NCI-H748 treated with DMSO at 0.1 percent for 48 hours (cell line): ENCODE measurements at places on chromosomes 1 and 21.

DNA sequence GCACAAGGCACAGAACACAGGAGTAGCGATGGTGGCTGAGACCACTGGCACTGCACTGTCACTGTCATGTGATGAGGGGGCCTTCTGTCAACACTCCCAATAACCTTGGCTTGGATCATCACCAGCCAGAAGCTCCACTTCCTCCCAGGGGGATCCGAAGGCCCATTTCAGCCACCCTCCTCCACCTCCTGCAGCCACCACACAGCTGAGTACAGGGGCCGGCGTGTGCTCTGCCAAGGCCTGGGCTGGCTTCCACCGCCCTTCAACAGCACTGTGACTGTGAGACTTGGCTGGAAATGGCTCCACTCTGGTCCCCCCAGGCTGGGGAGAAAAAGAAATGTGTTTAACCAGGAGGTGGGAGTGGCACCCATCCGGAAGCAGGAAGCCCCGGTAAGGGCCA is 9.9 kb upstream of the NADK start:
- no peak for DNase-seq

- DNase-seq, result no peak
Observed at GRCh38 chr1:177596485-177596884, 373.4 kb downstream of the SEC16B start.

DNA sequence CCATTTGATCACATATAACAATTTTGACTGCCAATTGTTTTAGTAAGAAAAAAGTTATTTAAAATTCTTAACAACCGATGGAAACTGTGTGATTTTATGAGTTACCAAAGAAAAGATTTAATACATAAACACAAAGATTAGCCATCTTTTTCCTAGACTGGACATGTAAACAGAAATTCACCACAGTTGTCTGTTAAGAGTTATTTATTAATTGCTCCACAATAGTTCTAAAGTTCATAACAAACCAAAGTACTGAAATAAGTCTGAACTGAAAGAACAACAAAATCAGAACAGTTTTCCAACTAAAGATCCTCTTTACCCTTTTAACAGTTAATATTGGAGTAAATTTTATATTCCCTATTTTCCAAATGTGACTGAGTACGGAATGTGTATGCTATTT is 8.6 kb downstream of the ZNF281 start:
- no peak for DNase-seq

- DNase-seq, result no peak
Observed at GRCh38 chr1:42851960-42852607, 5.7 kb downstream of the ZNF691 start.

DNA sequence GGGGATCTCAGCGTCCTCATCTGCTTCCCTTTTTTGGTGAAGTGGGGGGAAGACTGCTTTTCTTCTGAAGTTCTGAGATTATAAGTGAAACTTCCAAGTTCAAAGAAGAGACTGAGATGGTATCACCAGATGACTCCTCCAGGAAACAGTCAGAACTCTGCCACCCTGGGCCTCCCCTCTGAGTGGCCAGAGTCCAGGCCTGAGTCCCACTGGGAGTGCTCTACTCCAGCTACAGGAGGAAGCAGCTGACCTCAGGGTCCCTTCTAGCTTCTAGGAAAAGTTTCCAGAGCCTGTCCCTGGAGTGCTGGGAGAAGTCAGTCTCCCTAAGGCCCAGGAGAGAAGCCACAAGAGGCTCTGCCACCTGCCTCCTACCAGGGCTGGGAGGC is 104.7 kb downstream of the CASZ1 start:
- no peak for DNase-seq

DNA sequence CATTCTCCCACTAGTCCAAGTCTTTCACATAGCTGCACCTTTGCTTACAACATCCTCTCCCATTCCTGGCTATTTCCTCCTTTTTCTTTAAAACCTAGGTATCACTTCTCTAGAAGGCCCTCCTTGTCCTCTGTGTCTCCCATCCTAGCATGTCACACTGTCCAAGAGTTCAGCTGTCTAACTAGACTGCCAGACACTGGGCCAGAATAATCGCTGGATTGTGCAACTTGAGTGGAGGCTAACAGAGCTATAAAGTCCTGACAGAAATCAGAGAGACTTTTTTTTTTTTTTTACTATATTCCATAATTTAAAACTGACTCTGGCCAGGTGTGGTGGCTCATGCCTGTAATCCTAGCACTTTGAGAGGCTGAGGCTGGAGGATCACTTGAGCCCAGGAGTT is 4.2 kb upstream of the ANGPTL7 start:
- DNase-seq, result no peak

DNA sequence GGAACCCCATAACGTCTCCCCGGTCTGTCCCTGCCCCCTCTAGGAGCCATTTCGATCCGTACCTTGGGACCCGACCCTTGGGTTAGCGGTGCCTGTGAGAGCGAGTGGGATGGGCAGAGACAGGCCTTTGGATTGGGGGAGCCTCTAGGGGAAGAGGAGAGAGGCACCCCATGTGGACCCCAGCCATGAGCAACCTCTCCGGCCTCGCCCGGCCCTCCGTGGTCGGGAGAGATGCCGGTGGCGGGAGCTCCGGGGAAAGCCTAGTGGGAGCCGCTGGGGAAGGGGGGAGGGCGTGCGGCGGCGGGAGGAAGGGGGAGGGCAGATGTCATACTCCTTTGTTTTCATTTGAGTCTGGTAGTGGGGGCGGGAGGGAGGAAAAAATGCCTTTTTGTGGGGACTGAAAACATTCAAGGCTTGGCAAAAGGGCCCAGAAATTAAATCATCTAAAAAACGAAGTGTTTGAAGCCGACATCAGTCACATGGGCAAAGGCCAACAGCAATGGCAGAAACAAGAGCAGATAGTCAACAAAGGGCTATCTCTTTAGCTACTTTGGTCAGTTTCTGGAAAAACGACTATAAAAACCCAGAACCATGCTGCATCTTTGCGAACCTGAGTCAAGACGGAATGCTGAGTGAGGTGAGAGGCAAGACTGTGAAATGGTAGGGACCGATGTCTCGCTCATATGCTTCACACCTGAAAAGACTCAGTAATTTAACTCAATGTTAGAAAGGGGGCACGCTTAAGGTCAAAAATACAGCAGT is 758 bp downstream of the PTBP2 start:
- DNase-seq, result peak; percentile 22

DNA sequence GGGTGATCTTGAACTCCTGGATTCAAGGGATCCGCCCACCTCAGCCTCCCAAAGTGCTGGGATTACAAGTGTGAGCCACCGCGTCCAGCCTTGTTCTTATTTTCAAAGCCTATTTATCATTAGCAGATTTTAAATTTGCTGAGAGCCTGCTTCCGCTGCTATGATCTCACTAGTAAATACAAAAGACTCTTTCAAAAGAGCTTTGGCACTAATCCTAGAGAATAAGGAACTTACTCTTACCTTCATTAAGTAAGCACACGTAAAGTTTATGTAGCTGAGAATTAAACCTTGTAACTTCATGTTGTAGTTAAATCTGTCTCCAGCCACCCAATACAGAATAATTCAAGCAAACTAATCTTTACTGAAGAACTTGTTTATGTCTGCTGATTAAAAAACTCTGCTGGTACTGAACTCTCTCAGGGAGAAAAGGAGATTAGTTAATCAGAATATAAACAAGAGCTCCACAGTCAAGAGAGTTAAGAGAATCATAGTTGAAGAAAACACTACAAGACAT is 72.3 kb downstream of the RUSC1 start:
- DNase-seq, result no peak
